ENCODE measurements at places on chromosomes 13 and 19.

DNA sequence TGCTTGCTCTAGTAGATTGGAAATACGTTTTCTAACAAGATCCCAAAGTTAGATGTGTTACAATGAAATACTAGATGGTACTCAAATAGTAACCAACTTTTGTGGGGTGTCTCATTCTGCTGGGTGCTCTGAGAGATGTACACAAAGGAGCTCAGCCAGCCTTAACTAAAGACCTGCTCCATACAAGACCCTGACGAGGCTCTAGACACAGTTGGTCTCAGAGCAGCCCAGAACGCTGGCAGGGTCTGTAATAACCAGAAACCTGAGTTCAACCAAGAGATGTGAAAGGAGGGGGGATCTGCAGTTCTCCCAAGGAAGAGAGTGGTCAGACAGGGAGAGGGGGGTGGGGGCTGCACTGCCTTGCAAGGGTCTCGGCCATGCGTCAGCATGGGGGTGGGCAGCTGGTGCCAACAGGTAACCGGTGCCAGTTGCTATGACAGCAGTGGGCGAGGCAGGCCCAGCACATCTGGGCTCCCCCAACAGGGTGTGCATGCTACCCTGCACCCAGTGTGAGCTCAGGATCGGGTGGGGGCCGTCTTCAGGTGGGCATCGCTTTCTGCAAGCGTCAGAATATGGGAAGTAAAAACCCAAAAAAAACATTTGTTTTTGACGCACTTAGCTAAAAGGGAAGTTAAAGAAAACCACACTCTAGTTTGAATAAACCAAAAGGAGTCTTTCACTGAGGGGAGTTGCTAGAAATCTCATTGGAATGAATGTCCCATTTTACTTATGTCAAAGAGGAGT is 68.0 kb upstream of the GPR183 start:
- no peak for DNase-seq

GRCh38 chr13:48636550-48636949 is 17.2 kb upstream of the CYSLTR2 start:
- no peak for DNase-seq

- no peak for DNase-seq
Observed at GRCh38 chr19:10987571-10988297, 26.9 kb downstream of the SMARCA4 start.

GRCh38 chr13:112345826-112346172 is 30.4 kb upstream of the SPACA7 start:
- DNase-seq: no peak

- DNase-seq: peak; percentile 76
Observed at GRCh38 chr19:41570639-41571112, 5.3 kb upstream of the CEACAM21 start.

DNA sequence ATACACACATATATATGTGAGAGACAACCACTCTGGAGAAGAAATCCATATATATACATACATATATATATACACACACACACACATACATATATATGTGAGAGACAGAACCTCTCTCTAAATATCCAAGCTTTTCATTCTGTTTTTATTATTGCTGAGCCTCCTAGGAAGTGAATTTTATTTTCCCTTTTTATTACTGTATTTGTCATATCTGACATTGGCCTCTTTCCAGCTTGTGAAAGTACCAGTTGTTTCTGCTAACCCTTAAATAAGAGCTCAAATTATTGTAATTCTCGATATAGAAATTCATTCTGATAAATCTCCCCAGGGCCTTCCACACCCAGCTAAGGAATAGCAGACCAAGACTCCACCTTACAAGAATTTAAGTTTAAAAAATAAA is 81.0 kb downstream of the NUFIP1 start:
- no peak for DNase-seq

DNA sequence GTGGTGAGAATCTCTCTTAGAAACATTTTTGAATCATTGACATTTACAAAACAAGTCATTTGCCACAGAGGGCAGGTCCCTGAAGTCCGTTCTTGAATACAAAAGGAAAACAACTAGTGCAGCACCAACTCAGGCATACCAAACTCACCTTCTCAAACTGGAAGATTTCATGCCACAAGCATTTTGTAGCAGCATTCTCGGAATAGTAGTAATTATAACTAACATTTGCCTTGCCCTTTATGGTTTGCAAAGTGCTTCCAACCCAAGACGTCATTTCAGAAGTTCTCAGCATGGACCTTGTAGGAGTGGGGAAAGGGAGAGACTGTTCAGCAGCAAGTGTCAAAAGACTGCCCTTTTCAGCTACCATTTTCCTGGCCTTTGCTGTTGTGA is 344.6 kb downstream of the RFC3 start:
- peak; percentile 28 for DNase-seq

GRCh38 chr19:2055931-2056836 is 5.1 kb upstream of the MKNK2 start:
- peak; percentile 73 for DNase-seq

- no peak for DNase-seq
Observed at GRCh38 chr19:20912973-20913372, 10.1 kb upstream of the ZNF85 start.

Data from ELR (cell line).